Muscle of leg (tissue), 16 donors: ENCODE measurements at places on chromosomes 3 and 15. TPM values are rescaled to one million over a fixed set of nuclear protein-coding genes. Genes with fewer than 3 reads are reported as not detected.

DNA sequence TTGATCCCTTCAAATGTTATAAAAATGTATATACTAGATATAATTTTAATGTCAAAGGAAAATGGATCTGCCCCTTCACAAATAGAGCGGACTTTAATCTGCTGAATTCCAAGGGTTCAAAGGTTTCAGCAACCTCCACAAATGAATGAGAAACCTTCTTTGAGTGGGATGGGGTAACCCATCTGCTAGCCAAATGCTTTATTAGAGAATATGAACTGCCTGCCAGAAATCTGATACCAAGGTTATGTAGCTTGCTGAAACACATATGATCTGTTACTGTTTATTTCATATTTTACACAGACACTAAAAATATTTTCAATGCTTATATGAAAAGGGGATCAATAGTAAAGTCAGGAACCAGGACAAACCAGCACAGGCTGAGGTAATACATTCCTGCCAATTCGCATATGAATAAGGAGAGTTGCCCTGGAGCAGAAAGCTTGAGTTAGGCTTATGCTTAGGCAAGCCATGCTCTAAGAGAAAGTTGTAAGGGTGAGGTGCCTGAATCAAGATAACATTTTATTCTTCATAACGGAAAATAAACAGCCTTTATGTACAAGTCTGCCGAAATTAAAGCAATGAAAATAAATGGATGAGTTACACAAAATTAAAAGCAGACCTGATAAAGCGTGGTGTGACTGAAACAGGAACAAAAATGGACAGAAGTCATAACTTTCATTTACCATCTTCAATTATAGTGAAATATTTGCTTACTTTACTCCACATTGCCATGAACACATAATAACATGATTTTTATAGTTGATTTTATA, 26.5 kb downstream of the PLOD2 start:
- DNase-seq, result peak; percentile 43

DNA sequence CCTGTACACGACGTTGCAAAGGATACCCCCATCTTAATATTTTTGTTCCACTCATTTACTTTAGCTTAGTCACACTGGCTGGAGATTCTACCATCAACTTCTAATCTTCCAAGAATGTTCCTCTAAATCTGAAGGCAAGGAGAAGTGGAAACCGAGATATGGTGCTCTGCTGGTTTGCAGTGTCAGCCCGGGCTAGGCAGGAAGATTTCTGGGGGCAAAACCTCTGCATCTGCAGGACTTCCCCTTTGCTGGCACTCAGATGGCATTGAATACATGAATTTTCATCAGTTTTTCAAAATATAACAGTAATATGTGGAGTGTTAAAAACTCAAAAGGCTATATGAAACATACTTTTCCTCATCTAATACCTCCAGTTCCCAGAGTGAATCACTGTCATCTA, 240.4 kb downstream of the RPLP1 start:
- no peak for DNase-seq

The TRAT1 gene
- total RNA-seq, result 0.09 TPM

The FOXL2 gene
- total RNA-seq, result not detected

The CACNA1D gene
- 2.0 TPM for total RNA-seq
